ENCODE measurements at places on chromosomes 5 and 9. TPM values are rescaled to one million over a fixed set of nuclear protein-coding genes. Genes with fewer than 3 reads are reported as not detected.
A peak's percentile ranks its signal among the peaks of the same experiment; 100 is the strongest.

DNA sequence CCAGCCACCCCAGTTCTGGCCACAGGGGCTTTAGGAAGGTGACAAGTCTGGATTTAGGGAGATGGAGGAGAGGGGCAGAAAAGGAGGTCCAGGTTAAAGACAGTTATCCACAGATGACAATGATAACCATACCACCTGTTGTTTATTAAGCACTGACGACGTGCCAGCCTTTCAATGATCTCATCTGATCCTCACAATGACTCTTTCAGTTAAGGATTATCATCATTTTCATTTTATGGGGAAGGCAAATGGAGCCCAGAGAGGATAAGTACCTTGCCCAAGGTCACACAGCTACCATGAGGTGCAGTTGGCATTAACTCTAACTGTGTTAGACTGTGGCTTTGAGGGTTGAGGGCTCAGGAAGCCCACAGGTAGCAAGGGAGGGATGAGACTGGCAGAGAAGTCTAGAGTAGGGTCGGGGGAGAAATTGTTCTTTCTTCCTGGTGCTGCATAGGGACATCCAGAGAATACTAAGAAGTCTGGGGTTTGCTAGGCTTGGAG, 21.5 kb upstream of the JADE2 start:
- H3K4me3 ChIP-seq = no peak overlapping the region
- peak overlapping the region; percentile 90 for H3K27ac ChIP-seq
- peaks cover 25% of the 10 kb centered on the region for H3K4me1 ChIP-seq
- no peaks in the 10 kb centered on the region for H3K36me3 ChIP-seq
- DNase-seq = no peak
- H3K27me3 ChIP-seq = no peaks in the 10 kb centered on the region

The PKD2L2 gene
- total RNA-seq = under 0.01 TPM

The CDH9 gene
- not detected for total RNA-seq

DNA sequence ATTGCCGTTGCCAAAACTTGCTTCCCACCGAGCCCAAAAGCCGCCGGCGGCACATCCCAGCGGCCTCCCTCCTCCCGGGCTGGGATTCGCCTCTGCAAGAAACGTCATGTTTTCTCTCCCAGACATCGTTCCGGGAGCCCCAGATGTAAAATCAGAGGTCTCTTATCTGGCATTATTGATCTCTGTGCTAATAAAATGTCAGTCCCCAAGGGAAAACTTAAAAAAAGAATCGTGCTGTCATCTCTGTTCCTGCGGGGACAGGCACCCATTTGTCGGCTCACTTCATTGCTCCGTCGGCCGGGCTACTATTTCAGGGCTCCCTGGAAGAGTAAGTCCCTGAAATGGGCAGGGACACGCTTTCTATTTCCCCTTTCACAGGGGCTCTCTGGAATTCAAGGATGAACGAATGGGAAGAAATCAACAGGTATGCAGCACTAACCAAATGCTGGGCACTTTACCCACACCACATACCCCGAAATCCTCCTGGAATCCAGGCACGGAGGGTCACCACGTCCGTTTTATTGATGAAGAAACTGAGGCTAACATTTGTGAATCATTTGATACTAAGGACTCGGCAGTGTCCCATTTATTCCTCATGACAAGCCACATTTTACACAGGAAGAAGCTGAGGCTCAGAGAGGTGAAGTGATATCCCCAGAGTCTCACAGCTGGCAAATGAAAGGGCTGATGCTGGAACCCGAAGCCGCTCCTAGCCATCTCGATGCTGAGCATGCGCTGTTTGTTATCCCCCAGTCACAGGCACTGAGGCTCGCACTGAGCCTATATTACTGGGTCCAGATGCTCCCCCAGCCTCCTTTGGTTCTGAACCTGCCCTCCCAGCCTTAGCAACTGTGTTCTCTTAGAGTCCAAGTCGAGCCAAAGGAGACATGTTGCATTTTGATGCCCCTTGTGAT, 35.7 kb upstream of the MSX2 start:
- H3K27me3 ChIP-seq = peaks cover 14% of the 10 kb centered on the region
- H3K4me1 ChIP-seq = no peaks in the 10 kb centered on the region
- peak; percentile 38 for DNase-seq
- no peak overlapping the region for H3K4me3 ChIP-seq
- H3K27ac ChIP-seq = no peak overlapping the region
- no peaks in the 10 kb centered on the region for H3K36me3 ChIP-seq

The CLIC3 gene
- 1.5 TPM for total RNA-seq

The PITX1 gene
- 8.3 TPM for total RNA-seq

DNA sequence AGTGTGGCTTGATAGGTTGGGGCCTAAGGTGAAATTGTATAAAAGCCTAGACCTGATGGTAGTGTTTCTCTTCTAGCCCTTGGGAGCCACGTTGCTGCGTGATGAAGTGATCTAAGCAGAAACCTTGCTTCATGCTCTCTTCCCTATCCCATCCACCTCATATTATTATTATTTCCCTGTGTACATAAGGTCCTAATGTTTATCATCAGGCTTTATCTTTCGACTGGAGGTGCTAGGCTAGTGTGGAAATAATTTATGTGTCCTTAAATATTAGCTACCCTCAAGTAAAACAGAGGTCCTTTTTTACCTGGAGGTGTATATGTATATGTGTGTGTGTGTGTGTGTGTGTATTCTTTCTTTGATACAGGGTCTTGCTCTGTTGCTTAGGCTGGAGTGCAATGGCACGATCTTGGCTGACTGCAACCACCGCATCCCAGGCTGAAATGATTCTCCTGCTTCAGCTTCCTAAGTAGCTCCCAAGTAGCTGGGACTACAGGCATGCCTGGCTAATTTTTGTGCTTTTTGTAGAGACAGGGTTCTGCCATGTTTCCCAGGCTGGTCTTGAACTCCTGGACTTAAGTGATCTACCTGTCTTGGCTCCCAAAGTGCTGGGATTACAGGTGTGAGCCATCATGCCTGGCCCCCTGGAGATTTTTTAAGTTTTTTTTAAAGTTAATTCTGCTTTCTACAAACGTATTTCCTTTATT, 3.7 kb downstream of the UGCG start:
- no peak for DNase-seq
- peaks cover 26% of the 10 kb centered on the region for H3K36me3 ChIP-seq
- peak overlapping the region; percentile 97 for H3K27ac ChIP-seq
- H3K27me3 ChIP-seq = no peaks in the 10 kb centered on the region
- H3K4me1 ChIP-seq = peaks cover 50% of the 10 kb centered on the region

GRCh38 chr5:89072842-89073672, 190.1 kb upstream of the MEF2C start:
- H3K36me3 ChIP-seq = no peaks in the 10 kb centered on the region
- H3K4me1 ChIP-seq = no peaks in the 10 kb centered on the region
- no peaks in the 10 kb centered on the region for H3K27me3 ChIP-seq
- DNase-seq = no peak

GRCh38 chr9:34163434-34163833, 15.4 kb upstream of the UBAP1 start:
- no peak overlapping the region for H3K27ac ChIP-seq
- no peak overlapping the region for H3K4me3 ChIP-seq
- DNase-seq = no peak

The HK3 gene
- total RNA-seq = 1.8 TPM

GRCh38 chr5:149745212-149745942, 15.3 kb downstream of the PPARGC1B start:
- no peak overlapping the region for H3K27ac ChIP-seq
- H3K27me3 ChIP-seq = no peaks in the 10 kb centered on the region
- H3K36me3 ChIP-seq = no peaks in the 10 kb centered on the region
- H3K4me1 ChIP-seq = peaks cover 8% of the 10 kb centered on the region
- H3K4me3 ChIP-seq = no peak overlapping the region

The SHC3 gene
- 0.36 TPM for total RNA-seq

GRCh38 chr9:123395689-123396511, 39.9 kb downstream of the CRB2 start:
- H3K4me1 ChIP-seq = no peaks in the 10 kb centered on the region
- H3K27ac ChIP-seq = no peak overlapping the region
- H3K4me3 ChIP-seq = no peak overlapping the region
- H3K36me3 ChIP-seq = no peaks in the 10 kb centered on the region

The NTNG2 gene
- total RNA-seq = 13.0 TPM

DNA sequence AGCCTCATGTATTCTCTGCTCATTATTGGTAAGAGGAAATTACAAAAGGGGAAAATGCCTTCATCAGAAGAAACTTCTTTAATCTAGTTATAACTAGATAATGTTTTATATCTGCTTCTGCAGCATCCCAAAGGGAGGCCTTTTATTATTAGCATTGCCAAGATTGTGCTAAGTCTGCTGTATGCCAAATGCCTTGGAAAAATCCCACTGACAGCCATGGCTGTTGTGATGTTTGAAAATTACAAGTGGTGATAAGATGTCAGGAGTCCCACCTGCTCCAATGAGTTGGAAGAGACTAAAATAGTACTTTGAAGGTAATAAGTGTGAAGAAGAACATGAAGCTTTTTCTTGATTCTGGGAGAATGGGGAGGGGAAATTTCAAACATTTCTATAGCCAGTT, 345.0 kb downstream of the GABRB2 start:
- no peaks in the 10 kb centered on the region for H3K27me3 ChIP-seq
- DNase-seq = no peak
- no peak overlapping the region for H3K27ac ChIP-seq
- no peaks in the 10 kb centered on the region for H3K36me3 ChIP-seq
- H3K4me3 ChIP-seq = no peak overlapping the region

- H3K27me3 ChIP-seq = peaks cover 36% of the 10 kb centered on the region
- H3K27ac ChIP-seq = no peak overlapping the region
- no peak for DNase-seq
- H3K4me1 ChIP-seq = peaks cover 16% of the 10 kb centered on the region
Observed at GRCh38 chr9:85745203-85745602, 3.4 kb upstream of the AGTPBP1 start.

DNA sequence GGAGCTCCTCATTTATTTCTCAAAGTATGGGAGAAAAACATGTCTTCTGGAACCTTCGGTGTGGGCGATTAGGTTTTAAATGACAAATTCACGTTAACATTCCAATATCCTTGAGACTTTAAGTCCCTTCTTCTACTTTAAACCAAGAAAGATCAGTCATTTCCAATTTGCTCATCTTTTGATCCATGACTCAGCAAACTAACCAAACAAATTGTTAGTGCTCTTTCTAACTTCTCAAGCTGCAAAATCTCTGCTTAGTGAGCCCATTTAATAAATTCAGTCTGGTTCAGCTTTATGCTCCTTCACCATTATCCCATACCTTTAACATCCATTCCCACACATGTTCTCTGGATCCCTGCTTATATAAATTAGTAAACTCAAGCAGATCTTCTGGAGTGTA, 5.5 kb upstream of the CCDC180 start:
- no peaks in the 10 kb centered on the region for H3K36me3 ChIP-seq
- no peak for DNase-seq
- no peak overlapping the region for H3K27ac ChIP-seq
- H3K4me3 ChIP-seq = no peak overlapping the region
- peaks cover 4% of the 10 kb centered on the region for H3K4me1 ChIP-seq

GRCh38 chr9:107685376-107685775, 195.8 kb upstream of the KLF4 start:
- H3K4me3 ChIP-seq = no peak overlapping the region
- H3K27ac ChIP-seq = no peak overlapping the region
- no peaks in the 10 kb centered on the region for H3K27me3 ChIP-seq
- no peaks in the 10 kb centered on the region for H3K4me1 ChIP-seq
- DNase-seq = no peak

DNA sequence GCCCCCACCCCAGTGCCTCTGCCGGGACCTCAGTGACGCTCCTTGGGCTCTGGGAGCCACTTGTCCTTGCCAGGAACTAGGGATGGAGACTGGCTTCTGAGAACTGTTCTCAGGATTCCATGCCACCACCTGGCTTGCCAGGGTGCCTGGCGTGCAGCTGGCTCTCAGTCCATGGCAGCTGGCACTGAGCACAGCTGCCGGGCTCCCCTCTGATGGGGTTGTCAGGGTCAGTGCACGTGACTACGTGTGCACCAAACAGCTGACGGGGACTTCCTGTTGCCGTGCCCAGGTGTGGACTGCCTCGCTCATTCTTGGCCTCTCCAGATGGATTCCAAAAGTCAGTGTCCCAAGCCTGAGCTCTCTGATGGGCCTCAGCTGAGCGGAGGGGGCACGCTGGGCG, 9.4 kb downstream of the KCNT1 start:
- H3K4me1 ChIP-seq = no peaks in the 10 kb centered on the region
- H3K27me3 ChIP-seq = peaks cover 29% of the 10 kb centered on the region
- no peak for DNase-seq
- H3K4me3 ChIP-seq = no peak overlapping the region
- H3K36me3 ChIP-seq = no peaks in the 10 kb centered on the region

The CMYA5 gene
- total RNA-seq = 2.1 TPM

The BAAT gene
- under 0.01 TPM for total RNA-seq

DNA sequence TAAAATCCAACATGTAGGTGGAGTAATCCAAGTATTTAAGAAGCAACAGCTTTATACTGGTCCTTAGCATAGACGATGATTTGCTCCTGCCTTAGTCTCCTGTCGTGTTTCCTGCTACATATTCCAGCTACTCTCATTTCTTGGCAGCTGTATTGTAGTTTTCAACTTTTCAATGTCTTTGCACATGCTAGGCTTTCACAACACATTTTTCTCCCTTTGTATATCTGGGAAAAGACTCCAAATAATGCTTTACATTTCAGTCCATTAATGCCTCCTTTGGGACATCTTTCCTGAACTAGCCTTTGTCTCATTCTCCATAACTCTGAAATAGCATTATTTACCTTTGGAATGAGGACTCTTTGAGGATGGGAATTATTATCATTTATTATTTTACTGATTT, 508.0 kb downstream of the PTPRD start:
- H3K27ac ChIP-seq = no peak overlapping the region
- no peaks in the 10 kb centered on the region for H3K27me3 ChIP-seq
- no peak overlapping the region for H3K4me3 ChIP-seq
- no peaks in the 10 kb centered on the region for H3K4me1 ChIP-seq
- DNase-seq = no peak
- H3K36me3 ChIP-seq = no peaks in the 10 kb centered on the region

DNA sequence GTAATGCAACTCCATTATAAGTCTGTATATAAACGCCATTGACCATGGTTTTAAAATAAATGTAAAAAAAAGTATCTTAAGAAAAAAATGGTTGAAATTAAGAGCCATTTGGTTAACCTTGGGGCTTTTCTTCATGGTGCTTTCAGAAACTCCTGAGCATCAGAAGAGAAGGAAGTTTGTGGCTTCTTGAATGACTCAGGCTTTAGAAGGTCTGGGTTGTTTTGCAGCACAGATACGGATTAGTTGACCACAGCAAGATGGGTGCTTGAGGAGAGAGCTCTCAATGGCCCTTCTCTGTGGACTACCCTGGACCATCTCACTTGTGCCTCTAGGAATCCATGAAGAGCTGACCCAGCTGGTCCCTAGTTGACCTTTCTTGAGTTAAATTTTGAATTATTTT, 189.5 kb downstream of the TMEM38B start:
- no peak overlapping the region for H3K4me3 ChIP-seq
- no peak for DNase-seq
- no peaks in the 10 kb centered on the region for H3K27me3 ChIP-seq
- no peaks in the 10 kb centered on the region for H3K4me1 ChIP-seq

DNA sequence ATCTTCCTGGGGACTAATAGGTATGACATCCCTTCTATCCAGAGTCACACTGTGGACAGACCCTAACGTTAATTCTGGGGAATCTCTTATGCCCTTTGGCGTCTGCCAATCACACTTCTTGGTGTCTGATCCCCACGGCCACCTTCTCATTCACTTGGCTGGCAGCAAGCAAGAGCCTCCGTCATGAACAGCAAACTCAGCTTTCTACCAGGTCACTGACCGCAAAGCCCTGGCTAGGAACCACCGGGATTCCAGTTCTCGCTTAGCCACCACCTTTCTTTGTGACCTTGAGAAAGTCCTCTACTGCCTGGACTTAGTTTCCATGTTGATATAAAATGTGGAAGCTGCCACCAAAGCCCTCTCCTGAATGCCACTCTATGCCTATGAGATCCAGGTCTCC, 67.7 kb upstream of the FCN1 start:
- no peak overlapping the region for H3K4me3 ChIP-seq
- no peaks in the 10 kb centered on the region for H3K36me3 ChIP-seq
- DNase-seq = peak; percentile 47
- H3K27ac ChIP-seq = no peak overlapping the region
- no peaks in the 10 kb centered on the region for H3K4me1 ChIP-seq

Measured in osteoblast (primary cell).